ENCODE measurements at places on chromosomes 13 and 19. TPM values are rescaled to one million over a fixed set of nuclear protein-coding genes. Genes with fewer than 3 reads are reported as not detected.

Gene PTPRH
- total RNA-seq: 0.43 TPM

Gene KCNN1
- total RNA-seq: not detected

Gene ZFP30
- total RNA-seq: 14.0 TPM

DNA sequence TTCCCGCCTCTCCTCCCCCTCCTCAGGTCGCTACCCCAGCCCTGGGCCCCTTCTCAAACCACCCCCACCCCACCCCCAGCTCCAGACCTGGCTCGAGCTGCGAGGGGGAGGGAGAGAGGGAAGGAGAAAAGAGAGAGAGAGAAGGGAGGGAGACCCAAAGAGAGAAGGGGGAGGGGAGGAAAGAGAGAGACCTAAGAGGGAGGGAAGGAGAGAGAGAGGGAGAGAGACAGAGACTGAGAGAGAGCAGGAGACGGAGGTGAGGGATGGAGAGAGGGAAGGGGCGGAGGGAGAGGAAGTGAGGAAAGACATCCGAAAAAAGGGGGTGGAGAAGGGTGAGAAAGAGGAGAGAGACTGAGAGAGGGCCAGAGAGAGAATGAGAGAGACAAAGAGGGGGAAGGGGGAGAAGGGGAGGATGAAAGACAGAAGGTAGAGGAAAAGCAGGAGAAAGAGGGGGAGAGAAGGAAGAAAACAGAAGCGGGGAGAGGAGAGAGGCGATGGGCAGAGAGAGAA is 2.0 kb upstream of the SPACA6 start:
- H3K27me3 ChIP-seq: no peaks in the 10 kb centered on the region
- no peaks in the 10 kb centered on the region for H3K36me3 ChIP-seq
- peak overlapping the region; percentile 87 for H3K4me3 ChIP-seq
- peaks cover 29% of the 10 kb centered on the region for H3K4me1 ChIP-seq

- H3K4me3 ChIP-seq: no peak overlapping the region
- H3K27me3 ChIP-seq: no peaks in the 10 kb centered on the region
- no peak overlapping the region for H3K27ac ChIP-seq
- DNase-seq: no peak
- H3K4me1 ChIP-seq: peaks cover 14% of the 10 kb centered on the region
These were observed 7.1 kb downstream of the SPRED3 start for GRCh38 chr19:38395381-38396114.

Measured in GM23248 (cell line).